ENCODE measurements at places on chromosomes 12 and 14. TPM values are rescaled to one million over a fixed set of nuclear protein-coding genes. Genes with fewer than 3 reads are reported as not detected.

GRCh38 chr14:59481407-59481806, 2.8 kb downstream of the L3HYPDH start:
- DNase-seq = no peak

DNA sequence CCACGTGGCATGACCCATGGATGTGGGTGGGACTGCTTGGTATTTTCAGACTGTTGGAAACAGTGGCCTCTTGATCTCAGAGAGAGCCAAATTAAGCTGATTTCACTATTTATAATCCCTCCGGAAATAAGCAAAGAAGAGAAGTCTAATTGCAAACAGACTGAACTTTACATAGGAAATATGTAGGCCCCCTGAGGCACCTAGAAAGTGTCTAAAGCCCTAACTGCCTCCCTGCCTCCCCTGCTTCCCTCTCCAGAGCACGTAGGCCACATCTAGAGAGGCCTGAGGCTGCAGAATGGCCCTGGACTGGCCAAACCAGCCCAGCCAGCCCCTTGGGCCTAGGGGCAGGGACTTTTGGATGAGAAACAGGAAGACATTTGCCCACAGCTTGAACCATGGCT, 123.8 kb downstream of the ZFP36L1 start:
- DNase-seq = no peak

DNA sequence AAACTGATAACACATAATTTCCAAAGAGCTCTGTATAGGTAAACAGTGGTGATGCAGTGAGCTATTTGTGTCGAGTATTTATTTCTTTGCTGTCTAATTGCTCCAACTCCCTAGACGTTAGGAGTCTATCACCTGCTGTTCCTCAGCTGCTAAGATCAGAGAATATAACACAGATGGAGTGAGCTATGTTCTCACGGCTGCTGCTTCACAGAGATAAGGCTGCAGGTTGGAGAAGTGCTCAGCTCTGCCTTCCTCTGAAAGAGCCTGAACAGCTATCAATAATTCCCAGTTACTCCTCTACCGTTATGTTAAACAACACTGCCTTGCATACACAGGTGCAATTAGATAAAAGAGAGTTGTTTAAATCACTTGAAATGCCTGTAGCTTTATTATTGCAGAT, 103.2 kb upstream of the MDGA2 start:
- no peak for DNase-seq

The ANKRD13A gene
- total RNA-seq = 28.1 TPM

GRCh38 chr12:104411826-104412641, 44.7 kb upstream of the CHST11 start:
- DNase-seq = no peak

DNA sequence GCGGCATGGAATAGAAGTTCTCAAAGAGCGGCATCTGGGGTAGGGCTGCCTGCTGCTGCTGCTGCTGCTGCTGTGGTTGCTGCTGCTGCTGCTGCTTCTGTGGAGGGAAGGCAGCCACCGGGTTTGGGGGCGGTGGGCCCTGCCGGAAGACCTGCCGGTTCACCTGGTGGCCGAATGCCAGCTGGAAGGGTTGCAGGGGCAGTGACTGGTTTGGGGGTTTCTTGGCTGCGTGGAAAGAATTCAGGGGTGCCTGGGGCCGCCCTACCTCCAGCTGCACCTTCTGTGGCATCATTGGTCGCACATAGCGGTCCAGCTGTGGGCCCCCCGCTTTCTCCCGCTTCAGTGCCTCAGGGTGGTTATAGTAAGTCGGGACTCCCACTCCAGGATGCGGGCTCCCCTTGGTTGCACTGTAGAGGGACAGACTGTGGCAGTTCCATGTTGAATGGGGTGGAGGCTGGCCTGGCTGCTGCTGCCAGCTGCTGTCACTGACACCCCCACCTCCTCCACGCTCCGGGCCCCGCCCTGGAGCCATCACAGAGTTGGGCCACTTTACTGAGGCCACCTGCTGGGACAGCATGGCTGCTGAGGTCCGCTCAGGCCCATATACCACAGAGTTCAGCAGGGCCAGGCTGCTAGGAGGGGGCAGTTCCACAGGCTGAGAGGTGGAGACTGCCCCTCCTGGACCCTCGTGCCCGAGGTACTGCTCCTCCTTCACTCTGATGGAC, 25.2 kb upstream of the PNMA1 start:
- DNase-seq = no peak

The TROAP gene
- 30.8 TPM for total RNA-seq

DNA sequence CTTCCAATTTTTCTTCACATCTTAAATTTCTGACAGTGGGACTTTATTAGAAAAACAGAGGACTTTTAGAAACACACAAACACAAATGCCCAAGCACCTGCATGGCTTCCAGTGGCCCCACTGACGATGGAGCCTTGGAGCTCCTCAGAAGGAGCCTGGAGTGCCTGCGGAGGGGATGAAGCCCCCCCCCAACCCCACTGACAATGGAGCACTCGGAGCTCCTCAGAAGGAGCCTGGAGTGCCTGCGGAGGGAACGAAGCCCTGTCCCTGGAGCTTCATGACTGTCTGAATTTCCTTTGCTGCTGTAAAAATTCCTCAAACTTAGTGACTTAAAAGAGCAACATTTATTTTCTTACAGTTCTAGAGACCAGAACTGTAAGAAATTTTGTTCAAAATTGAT, 80.1 kb upstream of the VRK1 start:
- no peak for DNase-seq

The GLT8D2 gene
- 13.1 TPM for total RNA-seq

GRCh38 chr12:9792185-9792900, 31.6 kb upstream of the CD69 start:
- DNase-seq = no peak

DNA sequence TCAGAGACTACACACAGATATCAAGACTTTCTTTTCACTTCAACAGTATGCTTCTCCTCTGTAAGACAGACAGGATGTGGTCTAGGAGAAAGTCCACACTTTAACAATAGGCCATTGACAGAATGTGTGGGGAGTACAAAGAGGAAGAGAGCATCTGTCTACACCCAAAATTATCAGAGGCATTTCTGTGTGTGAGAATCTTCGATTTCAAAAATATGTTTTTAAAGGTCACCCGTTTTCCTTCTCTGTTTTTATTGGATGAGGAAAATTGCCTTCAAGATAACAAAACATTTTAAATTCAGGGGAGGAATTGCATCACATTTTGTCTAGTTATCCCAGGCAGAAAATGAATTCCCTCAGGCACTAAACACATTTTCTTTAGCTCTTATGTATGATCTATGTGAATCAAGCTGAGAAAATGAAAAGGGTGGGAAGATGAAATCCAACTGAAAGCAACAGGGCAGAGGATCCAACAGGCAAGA, 16.4 kb downstream of the NAV3 start:
- no peak for DNase-seq

- DNase-seq = no peak
These were observed 120.7 kb downstream of the HECTD4 start for GRCh38 chr12:112261559-112261958.
